ENCODE measurements at places on chromosomes 16 and 17.

DNA sequence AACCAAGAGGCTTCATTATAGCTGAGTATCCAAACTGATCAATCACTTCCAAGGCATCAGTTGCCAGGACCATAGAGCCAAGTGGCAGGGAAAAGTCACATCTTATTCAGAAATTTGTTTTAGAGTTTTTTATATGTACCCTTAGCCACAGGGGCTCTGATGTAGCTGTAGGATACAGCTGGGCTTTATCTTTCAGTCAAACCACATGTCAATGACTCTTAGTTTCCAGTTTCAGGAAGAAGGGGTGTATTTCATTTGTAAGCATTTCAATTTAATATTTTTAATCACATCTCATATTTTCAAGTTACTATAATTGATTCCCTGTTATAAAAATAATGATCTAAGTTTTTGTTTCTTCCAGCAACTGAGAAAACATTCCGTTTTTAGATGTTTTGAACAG is 2.9 kb upstream of the FLCN start:
- DNase-seq = no peak

DNA sequence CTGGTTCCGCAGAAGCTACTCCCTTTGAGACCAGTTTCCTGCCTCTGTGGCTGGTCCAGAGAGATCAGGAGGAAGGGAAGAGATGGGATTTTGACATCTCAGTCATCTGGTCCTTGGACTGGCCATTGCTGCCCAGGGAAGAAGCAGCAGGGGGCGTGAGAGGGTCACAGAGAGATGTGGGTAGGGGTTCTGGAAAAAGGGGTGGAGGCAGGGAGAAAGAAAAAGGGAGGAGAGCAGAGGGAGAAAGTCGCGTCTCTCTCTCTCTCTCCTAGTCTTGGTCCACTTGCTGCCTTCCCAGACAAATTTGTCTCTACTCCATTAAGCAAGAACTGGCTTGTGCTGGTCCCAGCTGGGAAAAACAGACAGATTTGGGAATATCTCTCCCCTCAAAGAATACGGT is 4.4 kb downstream of the SHBG start:
- DNase-seq = no peak

DNA sequence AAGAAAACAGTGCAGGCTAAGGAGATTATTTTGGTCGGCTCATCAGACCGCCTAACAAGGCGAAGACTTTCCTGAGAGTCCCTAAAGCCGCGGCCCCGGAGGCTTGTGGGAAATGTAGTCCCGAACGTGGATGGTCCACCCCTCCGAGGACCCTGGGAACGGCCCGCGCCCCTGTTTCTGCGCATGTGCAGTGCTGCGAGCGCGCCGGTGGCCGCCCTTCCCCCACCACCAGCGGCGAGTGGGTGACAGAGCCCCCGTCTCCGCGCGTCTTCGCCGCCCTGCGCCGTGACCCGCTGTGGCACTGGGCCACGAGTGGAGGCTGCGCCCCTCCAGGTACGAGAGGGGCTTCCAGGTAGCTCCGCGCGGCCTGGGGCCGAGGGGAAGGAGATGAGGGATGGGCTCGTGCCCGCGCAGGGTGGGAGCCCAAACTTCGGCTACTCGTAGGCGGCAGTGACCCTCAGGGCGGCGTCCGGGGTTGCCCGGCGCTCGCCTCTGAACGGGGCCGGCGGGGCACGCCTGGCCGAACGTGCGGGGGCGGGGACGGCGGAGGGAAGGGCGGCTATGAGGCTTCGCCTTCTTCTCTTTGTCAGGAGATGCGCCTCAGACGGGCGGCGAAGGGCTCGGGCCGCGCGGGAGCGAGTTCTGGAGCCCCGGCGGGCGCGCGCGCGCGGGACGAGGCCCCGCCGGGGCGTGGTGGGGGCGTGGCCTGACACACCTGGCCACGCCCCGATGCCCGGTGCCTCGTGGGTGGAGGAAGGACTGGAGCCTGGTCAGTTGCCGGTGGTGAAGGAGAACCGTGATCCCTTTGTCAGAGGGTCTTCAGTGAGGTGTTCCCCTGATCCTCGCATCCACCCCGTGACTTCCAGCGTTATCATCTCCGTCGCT is at the start of gene ZFP1:
Gene ZFP1, plus strand, starts transcription at position 214 of the 885 bp plus-strand sequence. CDS start 4,428 bp downstream, outside the sequence.
- DNase-seq = peak; percentile 28

DNA sequence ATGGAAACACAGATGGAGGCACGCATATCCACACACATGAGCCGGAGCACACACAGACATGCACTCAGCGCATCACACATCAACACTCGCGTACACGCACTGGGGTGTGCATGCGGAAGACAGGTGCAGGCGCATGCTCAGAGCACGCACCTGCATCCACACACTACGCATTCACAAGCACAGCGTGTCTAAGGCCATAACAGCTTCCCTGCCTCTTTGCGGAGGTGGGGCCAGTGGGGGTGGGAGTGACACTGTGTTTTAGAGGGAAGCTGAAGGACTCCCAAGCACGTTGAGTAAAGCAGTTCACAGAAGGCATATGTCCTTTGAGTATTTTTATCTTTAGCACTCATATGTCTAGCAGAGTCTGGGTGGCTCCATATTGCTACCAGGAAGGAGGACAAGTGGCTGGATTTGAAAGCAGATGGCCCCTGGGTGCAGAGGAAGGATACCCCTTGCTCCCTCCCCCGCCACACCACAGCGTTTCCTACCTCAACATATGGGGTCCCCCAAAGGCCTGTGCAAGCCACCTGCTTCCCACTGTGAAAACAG is 68.6 kb upstream of the TOB1 start:
- DNase-seq = no peak

DNA sequence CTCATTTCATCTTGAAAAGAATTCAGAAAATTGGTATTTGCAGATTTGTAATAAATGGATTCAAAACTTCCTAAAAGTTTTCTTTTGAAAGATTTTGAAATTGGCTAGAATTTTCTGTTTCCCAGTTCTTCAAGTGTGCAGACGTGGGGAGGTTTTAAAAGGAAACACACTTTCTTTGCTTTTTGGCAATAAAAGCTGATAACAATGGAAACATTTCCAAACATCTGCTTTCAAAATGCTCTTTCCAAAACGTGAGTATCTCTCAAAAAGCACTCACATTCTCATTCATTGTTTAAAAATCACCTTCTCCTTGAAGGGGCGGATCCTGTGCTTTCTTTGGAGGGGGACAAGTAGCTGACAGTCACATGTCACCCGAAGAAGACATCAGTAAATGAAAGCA is 8.6 kb upstream of the GSG1L start:
- DNase-seq = no peak

DNA sequence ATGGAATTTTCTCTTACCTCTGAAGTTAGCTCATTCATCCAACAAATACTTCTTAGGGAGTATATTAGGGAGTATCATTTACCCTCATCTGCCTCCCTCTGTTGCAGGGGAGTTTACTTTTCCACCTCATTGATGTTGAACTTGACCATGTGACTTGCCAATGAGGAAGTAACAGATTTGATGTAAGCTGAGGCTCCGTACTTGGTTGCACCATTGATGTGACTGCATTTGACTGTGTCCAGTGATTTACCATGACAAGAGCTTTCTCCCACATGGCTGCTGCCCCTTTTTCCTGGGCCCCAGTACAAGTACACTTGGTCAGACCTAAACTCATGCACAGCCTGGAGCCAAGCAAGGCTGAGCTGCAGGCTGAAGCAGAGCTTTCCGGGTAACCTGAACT is 81.6 kb upstream of the HS3ST2 start:
- DNase-seq = no peak

GRCh38 chr16:1116693-1117077 is 20.6 kb upstream of the C1QTNF8 start:
- no peak for DNase-seq

GRCh38 chr16:12119037-12119436 is 142.5 kb downstream of the SNX29 start:
- DNase-seq = no peak

GRCh38 chr17:48722201-48722907 is at the start of gene PRAC1:
TSS of gene PRAC1 (minus strand) at chr17:48722518. CDS start at chr17:48722392, 126 bp downstream.
- no peak for DNase-seq

DNA sequence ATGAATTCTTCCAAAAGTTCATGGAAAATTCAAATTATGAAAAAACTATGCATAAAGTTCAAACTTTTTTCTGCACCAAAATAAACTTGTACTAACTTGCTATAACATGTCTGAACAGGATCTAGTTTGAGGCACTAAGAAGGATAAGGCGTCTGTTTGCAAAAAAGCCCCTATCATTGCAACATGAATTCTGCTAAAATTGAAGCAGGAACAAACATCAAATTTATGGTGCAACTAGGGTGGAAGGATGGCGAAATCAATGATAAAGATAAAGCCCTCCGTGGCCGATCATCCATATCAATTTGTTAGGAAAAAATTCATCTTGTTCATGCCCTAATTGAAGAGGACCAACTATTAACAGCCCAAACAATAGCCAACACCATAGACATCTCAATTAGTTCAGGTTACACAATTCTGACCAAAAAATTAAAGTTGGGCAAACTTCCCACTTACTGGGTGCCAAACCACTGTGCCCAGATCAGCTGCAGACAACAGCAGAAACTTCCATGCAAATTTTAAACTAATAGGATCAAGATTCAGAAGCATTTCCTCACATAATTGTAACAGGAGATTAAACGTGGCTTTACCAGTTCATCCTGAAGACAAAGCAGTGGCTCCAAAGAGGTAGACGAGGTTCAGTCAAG is 12.9 kb downstream of the IL21R start:
- no peak for DNase-seq

- peak; percentile 5 for DNase-seq
These were observed 9.5 kb downstream of the SULT1A2 start for GRCh38 chr16:28587386-28587785.

DNA sequence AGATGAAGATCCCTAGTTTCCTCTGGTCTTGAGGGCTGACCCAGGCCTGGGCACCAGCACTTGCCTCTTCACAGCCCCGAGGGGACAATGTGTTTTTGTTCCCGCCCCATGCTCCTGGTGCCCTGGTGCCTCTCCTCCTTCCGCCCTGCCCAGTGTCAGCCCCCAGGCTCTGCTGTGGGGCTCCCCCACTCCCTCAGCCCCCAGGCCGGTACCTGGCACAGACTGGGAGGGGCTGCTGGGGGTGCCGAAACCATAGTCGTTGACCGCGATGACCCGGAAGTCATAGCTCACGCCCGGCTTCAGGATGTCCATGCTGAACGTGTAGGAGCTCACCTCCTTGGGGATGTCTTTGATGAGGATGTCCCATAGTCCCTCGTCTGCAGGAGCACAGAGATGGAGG is 40.5 kb upstream of the CDC42EP4 start:
- no peak for DNase-seq

- no peak for DNase-seq
These were observed 3.7 kb upstream of the SLC6A2 start for GRCh38 chr16:55651841-55652824.

- no peak for DNase-seq
These were observed 38.3 kb downstream of the REXO5 start for GRCh38 chr16:20844588-20844987.

GRCh38 chr16:11407047-11407982 is 62.1 kb downstream of the RMI2 start:
- peak; percentile 21 for DNase-seq

DNA sequence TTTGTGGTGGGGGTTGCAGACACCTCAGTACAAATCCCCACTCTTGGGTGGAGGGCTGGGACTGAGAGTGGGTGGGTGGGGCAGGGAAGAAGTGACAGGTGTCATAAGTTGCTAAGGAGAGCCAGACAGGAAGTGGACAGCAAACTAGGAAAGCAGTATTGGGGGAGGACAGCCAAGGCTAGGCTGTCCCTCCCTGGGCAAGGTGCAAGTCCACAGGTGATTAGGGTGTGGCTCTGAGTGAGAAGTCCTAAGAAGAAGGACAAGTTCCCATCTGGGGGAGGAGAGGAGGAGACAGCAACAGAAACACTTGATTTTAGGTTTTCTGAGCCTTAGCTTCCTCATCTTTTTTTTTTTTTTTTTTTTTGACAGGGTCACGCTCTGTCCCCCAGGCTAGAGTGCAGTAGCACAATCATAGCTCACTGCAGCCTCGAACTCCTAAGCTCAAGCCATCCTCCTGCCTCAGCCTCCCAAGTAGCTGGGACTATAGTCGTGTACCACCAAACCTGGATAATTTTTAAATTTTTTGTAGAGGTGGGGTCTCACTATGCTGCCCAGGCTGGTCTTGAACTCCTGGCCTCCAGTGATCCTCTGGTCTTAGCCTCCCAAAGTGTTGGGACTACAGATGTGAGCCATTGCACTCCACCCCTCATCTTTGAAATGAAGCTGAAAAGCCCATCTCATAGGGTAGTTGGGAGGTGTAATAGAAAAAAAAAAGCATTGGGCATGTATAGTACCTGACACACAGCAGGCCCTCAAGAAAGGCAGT is 2.5 kb downstream of the MAPK3 start:
- no peak for DNase-seq

DNA sequence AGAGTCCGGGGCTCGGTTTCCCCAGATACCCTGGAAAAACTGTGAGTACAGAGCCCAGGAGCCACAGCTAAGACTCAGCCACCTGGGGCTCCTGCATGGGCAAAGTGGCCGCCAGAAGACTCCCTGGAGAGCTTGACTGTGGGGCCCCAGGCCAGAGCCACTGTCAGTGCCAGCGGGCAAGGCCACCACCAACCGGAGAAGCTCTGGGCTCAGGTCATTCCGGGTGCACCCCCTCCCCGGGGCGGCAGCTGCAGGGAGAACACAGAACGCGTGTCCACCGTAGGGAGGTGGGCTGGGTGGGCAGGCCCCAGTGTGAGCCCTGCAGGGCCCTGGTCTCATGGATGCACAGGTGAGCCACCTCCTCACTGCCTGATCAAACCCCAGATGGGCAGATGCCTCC is 22.3 kb upstream of the RBFOX3 start:
- no peak for DNase-seq

DNA sequence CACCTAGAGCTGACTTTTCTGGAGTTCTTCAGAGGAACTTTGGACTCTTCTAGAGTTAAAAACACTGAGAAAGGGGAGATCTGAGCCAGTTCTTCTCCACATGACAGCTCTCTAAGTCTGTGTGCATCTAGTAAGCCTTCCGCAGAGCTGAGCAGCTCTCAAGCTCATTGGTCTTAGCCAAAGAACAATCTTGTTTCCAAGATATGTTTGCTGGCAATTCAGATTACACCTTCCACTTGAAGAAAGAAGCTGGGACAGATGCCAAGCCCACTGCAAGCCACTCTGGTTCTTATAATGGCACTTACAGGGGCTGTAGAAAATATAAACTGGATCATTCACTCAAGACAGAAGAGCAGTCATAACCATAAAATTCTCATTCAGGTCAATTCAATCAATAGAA is 134.1 kb upstream of the TOX3 start:
- no peak for DNase-seq

GRCh38 chr17:27384726-27385125 is 71.5 kb upstream of the KSR1 start:
- DNase-seq = no peak
